ENCODE measurements at places on chromosomes 3 and 15.

DNA sequence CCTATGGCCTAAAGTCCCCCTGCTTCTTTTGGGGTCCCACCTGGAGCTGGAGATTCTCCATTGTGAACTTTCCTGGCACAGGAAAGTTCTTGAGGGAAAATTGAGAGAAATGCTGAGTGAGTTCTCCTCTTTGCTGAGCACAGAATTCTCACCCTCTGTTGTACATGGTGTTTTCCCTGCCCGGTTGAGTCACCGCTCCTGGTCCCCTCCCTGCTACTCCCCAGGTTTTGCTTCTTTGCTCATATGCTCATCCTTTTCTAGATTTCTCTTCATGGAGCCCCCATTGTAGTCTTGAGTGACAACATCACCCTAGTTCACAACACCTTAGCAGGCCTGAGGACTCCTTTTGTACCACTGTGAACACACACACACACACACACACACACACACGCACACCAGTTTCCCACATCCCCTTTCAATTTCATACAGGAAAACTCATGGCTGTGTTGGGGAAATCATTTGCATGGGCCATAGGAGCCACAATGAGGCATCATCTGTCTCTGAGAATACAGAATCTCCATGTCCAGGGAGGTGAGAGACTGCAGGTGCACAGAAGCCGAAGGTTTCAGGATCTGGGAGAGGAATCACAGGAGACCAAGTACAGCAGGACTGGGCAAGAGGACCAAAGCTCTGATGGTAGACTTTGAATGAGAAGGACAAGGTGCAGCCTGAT lies 585.3 kb downstream of the GOLGA6L6 start:
- DNase-seq: no peak

GRCh38 chr3:59245300-59245858 lies 195.6 kb upstream of the CFAP20DC start:
- no peak for DNase-seq

GRCh38 chr3:140148824-140149390 lies 213.9 kb downstream of the CLSTN2 start:
- DNase-seq: no peak

DNA sequence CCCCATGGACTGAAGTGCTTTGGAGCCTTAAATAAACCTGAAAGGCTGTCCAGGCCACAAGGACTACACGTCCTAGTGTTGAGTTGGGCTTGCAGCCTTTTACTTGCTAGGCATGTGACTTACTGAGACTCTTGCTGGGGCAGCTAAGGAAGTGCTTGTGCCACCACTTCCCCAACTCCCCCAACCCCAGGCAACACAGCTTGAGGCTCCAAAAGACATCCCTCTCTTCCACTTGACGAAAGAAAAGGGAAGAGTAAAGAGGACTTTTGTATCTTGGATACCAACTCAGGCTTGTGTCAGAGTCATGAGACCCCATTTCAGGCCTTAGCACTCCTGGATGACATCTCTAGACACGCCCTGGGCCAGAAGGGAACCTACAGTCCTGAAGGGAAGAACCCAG lies 109.8 kb downstream of the XRN1 start:
- no peak for DNase-seq

- DNase-seq: no peak
These were observed 45.6 kb downstream of the DCBLD2 start for GRCh38 chr3:98855806-98856400.

DNA sequence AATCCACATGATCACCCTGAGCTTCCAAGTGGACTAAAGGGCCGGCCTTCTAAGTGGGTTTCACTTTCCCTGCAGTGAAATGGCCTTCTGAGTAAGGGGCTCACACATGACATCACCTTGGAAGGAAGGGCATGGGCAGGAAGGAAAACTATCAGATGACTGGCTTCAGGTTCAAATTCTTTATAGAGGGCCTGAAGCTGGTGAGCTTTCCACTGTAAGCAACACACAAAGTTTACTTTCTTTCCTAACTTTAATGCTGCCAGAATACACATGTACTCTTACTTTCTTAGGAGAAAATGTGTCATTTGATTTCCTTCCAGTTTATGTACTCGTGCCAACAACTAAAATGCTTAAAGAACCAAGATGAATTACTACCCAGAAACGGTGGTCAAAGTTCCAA lies 475.6 kb downstream of the FOXP1 start:
- DNase-seq: no peak

GRCh38 chr3:160618363-160618762 lies 53.0 kb upstream of the KPNA4 start:
- no peak for DNase-seq
